Stromal cell of bone marrow (primary cell): ENCODE measurements at places on chromosomes 6 and 20.

- DNase-seq: peak; percentile 36
Measured at GRCh38 chr20:39800111-39800510, 838.0 kb downstream of the DHX35 start.

GRCh38 chr6:148890096-148890495 lies 143.3 kb downstream of the UST start:
- DNase-seq: no peak

- no peak for DNase-seq
Measured at GRCh38 chr20:47691625-47692024, 93.7 kb downstream of the SULF2 start.

DNA sequence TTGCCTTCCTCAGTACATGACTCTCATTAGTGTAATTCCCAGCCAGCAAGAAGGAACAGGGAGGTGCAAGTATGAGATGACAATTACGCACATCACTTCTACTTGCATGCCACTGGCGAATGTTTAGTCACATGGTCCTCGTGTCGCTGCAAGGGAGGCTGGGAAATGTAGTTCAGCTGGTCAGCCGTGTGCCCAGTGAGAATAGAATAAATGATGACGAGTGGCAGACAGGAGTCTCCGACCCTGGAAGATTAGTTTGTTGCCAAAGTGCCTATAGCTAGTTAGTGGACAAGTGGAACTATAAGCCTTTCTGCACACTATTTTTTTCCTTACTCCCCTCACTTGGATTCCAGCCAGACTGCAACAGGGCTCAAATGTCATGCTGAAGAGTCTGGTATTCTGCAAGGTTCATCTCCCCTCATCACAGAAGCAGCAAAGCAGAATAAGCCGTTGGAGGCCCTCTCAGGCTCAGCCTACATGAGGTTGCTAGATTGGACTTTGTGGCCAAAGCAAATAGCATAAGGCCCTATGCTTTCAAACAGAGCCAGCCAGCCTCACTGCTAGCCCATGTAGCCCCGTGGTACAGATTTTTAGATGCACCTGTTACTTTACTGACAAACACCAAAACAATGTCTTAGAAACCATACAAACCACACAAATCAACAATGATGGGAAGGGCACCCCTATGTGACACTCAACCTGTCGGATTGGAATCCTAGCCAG lies 9.7 kb downstream of the LINC00237 start:
- DNase-seq: no peak

DNA sequence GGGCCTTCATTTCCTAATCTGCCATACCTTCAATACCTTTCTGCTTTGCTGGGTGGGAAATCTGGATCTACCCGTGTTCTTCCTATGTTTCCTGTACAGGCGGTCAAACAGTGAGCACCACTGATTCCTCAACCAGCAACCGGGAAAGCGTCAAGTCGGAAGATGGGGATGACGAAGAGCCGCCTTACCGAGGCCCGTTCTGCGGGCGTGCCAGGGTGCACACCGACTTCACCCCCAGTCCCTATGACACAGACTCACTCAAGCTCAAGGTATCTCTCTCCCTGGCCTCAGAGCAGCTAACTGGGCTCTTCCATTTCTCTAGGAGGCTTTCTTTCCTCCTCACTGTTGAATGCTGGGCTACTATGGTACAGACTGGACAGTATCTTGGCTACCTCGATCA lies 190.1 kb downstream of the SASH1 start:
- no peak for DNase-seq

GRCh38 chr6:1062786-1063545 lies 248.9 kb upstream of the FOXQ1 start:
- no peak for DNase-seq

GRCh38 chr20:46557231-46557956 lies 6.9 kb upstream of the OCSTAMP start:
- DNase-seq: peak; percentile 77

DNA sequence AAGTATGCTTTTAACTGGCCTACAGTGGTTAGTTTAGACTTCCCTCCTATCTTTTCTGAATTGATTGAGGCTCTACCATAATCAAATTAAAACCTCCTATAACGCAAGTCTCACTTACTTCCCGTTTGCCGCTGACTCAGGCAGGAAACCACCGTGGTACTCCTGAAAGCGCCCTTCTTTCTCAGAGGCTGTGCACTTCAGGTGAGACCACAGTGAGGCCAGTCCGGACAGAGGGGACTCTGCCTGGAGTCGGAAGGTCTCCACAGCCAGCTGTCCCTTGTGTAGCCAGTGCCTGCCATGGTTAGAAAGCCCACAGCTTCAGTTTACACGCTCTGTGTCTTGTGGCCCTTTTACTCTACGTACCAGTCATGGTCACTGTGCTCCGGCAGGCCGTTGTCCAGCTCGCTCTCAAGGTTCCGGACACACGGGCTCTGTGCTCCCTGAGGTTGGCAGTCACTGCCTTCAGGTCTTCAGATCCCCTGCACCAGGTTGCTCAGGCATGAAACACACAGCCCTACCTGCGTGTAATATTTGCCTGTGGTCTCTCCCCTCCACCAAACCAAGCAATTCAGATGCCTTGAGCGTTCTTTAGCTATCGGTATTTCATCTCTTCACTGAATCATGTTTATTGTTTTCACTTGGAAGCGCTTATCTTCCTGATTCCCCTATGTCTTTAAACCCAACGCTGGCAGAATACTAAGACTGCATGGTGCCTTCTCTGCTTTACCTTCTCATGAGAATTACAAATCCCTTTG lies 178.8 kb downstream of the SMOC2 start:
- no peak for DNase-seq

DNA sequence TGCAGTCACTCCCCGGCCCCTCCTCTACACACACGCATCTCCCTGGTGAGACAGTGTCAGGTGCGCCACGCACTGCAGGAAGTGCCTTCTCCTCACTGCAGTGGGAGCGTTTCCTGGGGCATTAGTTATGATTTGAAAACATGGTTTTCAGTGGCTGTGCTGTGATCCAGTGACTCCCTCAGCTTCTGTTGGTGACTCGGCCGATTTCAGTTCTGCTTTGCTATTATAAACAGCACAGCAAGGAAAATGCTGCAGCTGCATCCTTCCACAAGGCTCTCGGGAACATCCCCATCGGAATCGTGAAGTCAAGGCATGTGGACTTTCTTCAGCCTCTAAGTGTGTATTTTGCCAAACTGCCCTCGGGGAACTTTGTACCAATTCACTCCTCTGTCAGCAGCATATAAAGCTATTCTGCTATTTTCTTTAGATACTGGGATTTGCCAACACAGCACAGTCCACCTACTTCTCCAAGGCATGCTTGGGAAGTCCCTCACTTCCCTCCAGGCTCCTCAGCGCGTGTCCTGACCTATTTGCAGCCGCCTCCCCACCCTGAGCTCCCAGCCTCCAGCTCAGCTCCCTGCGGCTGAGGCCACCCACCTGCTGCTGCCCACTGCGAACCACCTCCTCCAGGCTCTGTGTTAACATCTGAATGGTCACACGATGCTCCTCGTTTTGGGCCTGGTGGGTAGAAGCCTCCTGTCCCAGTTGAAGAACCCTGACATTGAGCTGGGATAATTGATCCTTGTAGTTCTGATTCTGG lies 54.5 kb downstream of the GINS1 start:
- DNase-seq: no peak

DNA sequence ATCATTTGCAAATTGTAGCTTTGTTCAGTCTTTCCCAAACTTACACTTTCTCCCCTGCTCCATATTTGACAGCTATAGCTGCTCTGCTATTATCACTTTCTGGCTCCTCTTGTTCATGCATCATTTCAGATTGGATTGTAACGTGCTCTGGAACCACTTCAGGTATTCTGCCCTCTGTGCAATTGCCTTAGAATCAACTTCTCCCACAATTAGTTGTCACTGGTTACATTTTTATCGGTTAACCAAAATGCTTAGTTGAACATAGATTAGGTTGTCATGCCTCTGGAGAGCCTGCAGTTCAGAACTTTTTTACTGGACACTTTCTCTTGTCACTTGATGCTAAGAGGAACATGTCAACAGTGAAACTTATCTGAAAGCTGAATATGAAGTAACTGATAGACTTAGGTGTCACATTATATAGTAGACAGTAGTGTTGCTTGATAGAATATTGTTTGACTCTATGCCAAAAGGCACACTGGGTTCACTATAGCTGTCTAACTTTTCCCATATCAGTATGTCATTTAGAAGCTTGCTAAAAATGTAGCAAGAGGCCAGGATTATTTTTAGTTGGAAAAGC lies 127.7 kb upstream of the PTPRK start:
- DNase-seq: no peak

DNA sequence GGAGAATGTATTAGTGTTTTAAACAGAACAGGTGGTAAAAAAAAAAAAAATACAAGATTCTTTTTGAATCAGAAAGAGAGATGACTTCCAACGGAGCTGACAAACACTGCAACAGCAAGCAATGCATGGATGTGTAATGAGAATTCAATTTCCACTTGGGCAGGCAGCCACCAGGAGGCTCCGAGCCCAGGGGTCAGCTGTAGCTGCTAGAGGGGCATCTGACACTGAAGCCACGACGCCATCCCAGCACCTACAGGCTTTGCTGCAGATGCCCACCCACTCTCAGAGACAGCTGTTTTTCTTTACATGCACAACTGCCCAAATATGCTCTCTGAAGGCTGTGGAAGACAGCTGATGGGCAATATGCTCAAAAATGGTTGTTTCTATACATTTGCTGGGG lies 75.4 kb downstream of the ELOVL5 start:
- no peak for DNase-seq

- DNase-seq: no peak
Measured at GRCh38 chr6:17497535-17498095, 102.5 kb upstream of the FAM8A1 start.

GRCh38 chr6:12485837-12486236 lies 195.7 kb downstream of the EDN1 start:
- no peak for DNase-seq

DNA sequence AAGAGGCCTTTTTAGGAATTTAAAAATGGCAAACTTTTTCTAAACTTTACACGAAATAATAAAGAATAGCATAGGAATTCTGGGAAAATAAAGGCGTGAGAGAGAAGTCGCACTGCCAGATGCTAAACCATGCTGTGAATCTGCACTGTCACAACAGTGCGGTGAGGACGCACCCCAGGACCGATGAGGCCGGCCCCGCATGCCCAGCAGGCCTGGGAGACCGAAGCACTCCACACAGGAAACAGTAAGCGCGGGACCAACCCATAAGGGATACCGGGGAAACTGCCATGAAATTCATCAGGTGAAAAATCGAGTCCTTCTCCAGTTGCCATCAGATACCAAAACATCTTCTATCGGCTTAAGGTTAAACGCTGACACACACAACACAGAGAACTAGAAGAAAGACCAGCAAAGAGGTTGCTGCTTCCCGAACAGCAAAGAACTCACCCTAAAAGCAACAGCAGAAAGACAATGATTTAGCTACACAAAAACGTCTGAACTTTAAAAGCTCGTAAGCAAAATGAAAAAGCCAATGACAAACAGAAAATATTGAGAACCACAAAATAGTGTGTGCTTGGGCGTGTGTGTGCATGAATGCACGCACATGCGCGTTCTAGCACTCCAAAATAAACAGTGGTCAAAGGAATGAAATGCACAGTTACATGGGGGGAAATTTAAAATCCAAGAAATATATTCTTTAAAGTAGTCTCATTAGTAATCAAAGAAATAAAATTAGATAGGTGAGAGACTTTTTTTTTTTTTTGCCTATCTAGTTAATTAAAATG lies 15.4 kb downstream of the RAMACL start:
- no peak for DNase-seq

DNA sequence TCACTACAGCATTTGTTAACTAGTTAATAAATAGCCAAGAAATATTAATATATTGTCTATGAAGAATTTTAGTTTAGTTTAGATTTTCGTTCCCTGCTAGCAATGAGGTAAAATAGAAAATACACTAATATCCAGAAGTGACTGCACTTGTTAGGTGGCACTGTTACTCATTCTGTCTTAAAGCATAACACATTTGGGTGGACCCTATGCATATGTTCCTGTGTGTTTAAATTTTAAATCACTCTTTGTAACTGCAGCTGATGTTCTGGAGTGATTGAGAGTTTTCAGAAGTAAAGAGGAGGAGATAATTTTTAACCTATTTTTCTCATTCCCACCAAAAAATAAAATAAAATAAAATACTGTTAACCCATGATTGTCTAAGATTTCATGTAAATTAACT lies 73.9 kb upstream of the SOX4 start:
- DNase-seq: no peak

DNA sequence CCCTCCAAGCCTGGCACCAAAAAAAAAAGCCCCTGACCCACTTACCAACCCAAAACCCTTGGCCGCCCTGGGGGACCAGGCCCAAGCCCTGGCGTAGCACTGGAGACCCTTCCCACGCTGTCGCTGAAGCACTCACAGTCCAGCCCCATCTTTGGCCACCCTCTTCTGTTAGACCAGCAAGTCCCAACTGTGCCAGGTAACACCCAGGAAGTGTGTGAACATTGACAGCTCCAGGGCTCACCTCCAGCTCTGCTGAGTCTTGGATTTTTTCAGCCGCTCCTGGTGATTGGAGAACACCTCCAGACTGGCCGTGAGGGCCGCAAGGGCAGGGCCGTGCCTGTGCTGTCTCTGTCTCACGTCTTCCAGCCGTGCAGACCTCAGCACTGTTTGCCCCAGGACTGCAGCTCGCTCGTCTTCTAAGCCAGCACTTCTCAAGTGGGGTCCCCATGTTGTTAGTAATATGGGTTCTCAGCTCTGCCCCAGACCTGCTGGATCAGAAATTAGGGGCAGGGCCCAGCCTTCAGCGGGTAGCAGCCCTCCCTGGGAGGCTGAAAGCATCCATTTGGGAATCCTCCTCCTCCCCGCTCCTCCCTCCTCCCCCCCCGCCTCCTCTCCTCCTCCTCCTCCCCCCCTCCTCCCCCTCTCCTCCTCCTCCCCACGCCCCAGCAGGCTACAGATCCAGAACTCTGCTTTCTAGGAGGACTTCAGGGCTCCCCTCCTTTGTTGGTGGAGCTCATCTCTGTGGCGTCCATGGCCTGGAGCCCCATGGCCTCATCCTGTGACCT lies 18.1 kb downstream of the NPEPL1 start:
- DNase-seq: no peak

DNA sequence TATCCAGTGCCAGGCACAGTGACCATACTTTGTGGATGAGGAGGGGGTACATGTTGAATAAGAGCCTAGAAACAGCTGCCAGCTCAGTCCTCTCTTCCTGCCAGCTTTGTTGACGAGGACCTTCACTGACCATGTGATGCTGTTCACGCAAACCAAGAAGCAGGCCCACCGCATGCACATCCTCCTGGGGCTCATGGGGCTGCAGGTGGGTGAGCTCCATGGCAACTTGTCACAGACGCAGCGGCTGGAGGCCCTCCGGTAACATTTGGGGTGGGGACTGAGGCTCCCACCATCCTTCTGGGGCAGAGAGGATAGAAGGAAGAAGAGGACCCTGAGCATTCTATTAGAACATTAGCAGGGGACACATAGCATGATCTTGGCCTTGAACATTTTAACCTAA lies 15.6 kb downstream of the DDX27 start:
- no peak for DNase-seq

- DNase-seq: no peak
Measured at GRCh38 chr6:28646650-28647049, 121.0 kb downstream of the GPX5 start.

- DNase-seq: no peak
Measured at GRCh38 chr6:166614171-166614583, 12.9 kb downstream of the RPS6KA2 start.

GRCh38 chr20:5933802-5934436 lies 16.4 kb downstream of the TRMT6 start:
- DNase-seq: no peak

- DNase-seq: peak; percentile 12
Measured at GRCh38 chr20:16898433-16898832, 150.3 kb downstream of the OTOR start.
